Activated CD4-positive, alpha-beta memory T cell treated with anti-CD3 and anti-CD28 coated beads for 36 hours (primary cell): ENCODE measurements at places on chromosomes 5 and 9. TPM values are rescaled to one million over a fixed set of nuclear protein-coding genes. Genes with fewer than 3 reads are reported as not detected.

Gene FOXD4L6
- total RNA-seq, result not detected

Gene ABLIM3
- total RNA-seq, result 0.24 TPM

Gene MCIDAS
- not detected for total RNA-seq

Gene FAM221B
- not detected for total RNA-seq

Gene KCNV2
- not detected for total RNA-seq

Gene OR1L8
- not detected for total RNA-seq

Gene ANGPTL2
- total RNA-seq, result not detected

DNA sequence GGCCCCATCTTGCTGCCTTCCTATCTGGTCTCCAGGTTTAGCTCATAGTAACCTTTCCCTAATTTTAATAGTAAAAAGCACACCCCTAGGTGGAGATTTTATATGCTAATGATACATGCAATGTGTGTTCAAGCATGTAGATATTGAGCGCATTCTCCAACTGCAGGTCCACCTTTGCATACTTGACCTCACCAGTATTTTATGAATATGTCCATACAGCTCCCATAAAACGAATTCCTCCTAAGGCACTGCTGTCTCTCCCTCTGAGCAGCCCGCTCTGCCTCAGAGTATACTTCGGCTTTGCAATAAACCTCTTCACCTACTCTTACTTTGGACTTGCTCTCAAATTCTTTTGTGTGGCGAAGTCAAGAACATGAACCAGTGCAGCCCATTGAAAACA lies 153.3 kb downstream of the RAB3C start:
- no peak overlapping the region for H3K4me3 ChIP-seq
- H3K4me1 ChIP-seq, result no peaks in the 10 kb centered on the region
- H3K27ac ChIP-seq, result no peak overlapping the region
- H3K27me3 ChIP-seq, result peaks cover 4% of the 10 kb centered on the region

DNA sequence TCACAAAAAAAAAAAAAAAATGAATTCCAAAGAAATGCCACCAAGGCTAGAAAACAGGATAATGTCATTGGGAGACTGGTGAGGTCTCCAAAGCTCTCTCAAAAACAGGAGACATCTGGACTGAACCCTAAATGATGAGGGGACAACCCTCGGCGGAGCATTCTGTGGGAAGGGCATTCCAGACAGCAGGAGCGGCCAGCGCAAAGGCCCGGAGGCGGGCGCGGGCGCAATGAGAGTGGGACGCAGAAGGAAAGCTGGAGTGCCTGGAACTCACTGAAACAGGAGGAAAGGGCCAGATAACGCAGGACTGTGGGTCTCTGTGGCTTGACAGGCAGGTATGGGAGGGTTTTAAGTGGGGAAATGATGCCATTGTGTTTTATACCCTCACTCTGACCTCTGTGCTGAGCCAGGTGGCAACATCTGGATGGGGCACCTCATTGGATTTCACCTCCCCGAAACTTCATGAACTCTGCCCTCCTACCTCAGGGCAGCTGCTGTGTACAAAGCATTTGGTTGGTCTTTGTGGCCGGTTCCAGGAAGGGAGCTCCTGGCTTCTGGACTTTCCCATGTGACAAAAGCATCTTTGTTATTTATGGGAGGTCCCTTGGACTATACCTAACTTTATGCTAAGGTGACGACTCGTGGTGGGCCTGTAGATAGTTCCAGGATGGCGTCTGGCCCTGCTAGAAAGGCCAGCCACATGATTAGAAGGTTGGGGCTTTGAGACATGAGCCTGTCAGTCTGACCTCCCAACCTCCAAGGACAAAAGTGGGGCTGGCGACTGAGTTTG lies 11.5 kb upstream of the MAPK9 start:
- no peak overlapping the region for H3K27ac ChIP-seq
- H3K27me3 ChIP-seq, result peaks cover 3% of the 10 kb centered on the region
- no peak overlapping the region for H3K4me3 ChIP-seq
- no peaks in the 10 kb centered on the region for H3K4me1 ChIP-seq
- no peaks in the 10 kb centered on the region for H3K36me3 ChIP-seq
- no peak for DNase-seq

- no peaks in the 10 kb centered on the region for H3K4me1 ChIP-seq
- no peak for DNase-seq
- no peak overlapping the region for H3K4me3 ChIP-seq
- peaks cover 7% of the 10 kb centered on the region for H3K36me3 ChIP-seq
These were observed 227.7 kb downstream of the RFK start for GRCh38 chr9:76166526-76166925.

GRCh38 chr5:7638456-7638855 lies 212.5 kb downstream of the CFAP90 start:
- no peak for DNase-seq
- no peak overlapping the region for H3K4me3 ChIP-seq
- no peaks in the 10 kb centered on the region for H3K27me3 ChIP-seq
- no peaks in the 10 kb centered on the region for H3K4me1 ChIP-seq
- H3K27ac ChIP-seq, result no peak overlapping the region

- H3K4me3 ChIP-seq, result peak overlapping the region; percentile 91
- no peaks in the 10 kb centered on the region for H3K27me3 ChIP-seq
- DNase-seq, result peak; percentile 50
- H3K27ac ChIP-seq, result peak overlapping the region; percentile 98
- H3K36me3 ChIP-seq, result peaks cover 10% of the 10 kb centered on the region
- peaks cover 36% of the 10 kb centered on the region for H3K4me1 ChIP-seq
These were observed 5.2 kb upstream of the ST6GALNAC6 start for GRCh38 chr9:127904561-127905003.

DNA sequence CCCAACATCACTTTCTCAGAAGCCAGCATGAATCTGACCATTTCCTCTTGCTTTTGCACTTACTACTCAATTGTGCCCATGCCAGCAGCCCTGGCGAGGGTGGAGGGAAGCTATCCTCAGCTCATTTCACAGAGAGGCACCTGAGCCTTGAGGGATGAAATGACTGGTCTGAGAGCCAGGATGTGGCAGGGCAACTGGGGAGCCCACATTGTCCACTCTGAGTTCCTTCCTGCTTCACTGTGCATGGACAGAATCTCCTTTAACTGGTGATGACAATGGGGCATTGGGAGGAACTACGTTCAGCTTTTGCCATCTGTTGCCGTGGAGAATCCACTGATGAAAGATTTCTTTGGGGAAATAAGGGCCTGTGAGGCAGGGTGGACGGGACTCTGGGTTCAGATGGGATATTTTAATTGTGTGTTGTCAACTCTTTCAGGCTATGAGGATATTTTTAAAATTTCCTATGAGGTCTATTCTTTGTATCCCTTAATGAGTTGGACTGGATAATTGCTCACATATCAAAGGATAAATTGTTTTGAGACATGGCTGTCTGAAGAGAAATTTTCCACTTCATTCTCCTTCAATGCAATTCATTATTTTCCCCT lies 78.3 kb downstream of the TNC start:
- H3K4me1 ChIP-seq, result peaks cover 47% of the 10 kb centered on the region
- peaks cover 1% of the 10 kb centered on the region for H3K27me3 ChIP-seq
- H3K27ac ChIP-seq, result no peak overlapping the region
- no peaks in the 10 kb centered on the region for H3K36me3 ChIP-seq
- no peak overlapping the region for H3K4me3 ChIP-seq

DNA sequence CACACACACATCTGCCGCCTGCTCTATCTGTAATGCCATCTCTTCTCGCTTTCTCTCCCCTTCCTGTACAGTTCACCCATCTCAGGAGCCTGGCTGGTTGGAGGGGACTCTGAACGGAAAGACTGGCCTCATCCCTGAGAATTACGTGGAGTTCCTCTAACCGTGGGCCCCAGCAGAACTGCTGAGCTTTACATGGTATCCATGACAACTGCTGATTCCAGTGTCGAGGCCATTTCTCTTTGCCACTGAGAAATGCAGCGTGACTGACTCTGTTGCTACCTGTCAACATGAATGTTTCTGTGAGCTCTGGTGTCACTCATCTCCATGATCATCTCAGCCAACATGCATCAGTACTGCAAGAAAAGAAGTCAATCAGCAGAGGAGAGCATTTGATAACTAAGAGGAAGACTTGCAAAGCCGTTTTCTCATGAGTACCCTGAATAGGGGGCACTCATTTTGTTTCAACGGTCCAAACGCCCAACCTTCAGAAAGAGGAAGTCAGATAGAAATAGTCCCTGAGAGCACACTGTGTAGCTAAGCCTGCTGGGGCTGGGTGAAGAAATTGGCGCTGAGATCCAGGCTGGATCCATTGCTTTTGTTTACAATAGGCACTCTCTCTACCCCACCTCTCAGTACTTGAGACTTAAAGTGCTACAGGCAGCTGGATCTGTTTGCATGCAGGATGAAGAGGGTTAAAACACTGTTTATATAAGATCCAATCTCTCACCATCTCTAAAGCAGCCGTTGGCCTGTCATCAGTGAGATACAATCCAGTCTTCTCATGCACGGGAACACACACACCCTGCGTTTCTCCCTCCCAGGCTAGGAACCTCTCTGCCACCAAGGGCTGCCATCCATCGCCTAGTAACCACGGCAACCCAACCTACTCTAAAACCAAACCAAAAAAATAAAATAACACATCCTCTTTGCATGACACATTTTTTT lies 180.9 kb downstream of the NR3C1 start:
- H3K4me1 ChIP-seq, result peaks cover 51% of the 10 kb centered on the region
- peak; percentile 75 for DNase-seq
- H3K27me3 ChIP-seq, result no peaks in the 10 kb centered on the region
- H3K27ac ChIP-seq, result peak overlapping the region; percentile 69
- peak overlapping the region; percentile 11 for H3K4me3 ChIP-seq

DNA sequence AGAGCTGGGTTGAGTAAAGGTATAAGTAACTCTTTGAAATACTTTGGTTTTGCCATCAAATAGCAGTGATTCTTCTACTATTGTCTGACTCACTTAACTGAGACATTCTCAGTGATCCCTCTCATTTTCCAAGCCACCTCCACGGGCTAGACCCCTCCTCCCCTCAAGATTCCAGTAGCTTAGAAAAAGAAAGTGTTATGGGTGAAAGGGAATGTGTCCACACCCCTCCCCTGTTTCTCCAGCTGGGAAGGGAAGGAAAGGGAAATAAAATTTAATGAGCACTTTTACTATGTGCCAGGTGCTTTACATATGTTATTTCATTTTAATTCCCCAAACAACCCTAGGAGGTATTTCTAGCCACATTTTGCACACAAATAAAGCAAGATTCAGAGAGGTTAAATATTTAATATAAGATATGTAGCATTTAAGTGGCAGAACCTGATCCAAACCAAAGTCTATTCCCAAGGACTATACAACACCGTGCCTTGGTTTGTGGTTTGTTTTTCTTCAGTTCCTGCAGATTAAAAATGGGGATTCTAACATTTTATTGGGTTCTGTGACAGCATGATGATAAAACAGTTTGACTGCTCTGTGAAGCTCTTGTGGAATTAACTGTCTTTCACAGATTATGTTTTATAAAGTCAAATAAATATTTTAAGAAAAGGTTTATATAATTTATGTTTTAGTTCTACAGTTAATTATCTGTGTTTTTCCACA lies 135.9 kb downstream of the ZSWIM6 start:
- peaks cover 17% of the 10 kb centered on the region for H3K4me1 ChIP-seq
- H3K27ac ChIP-seq, result no peak overlapping the region
- H3K27me3 ChIP-seq, result no peaks in the 10 kb centered on the region
- peaks cover 5% of the 10 kb centered on the region for H3K36me3 ChIP-seq
- no peak overlapping the region for H3K4me3 ChIP-seq

GRCh38 chr5:180959661-180960060 lies 29.0 kb upstream of the BTNL3 start:
- no peak overlapping the region for H3K4me3 ChIP-seq
- H3K36me3 ChIP-seq, result no peaks in the 10 kb centered on the region
- H3K27me3 ChIP-seq, result peaks cover 4% of the 10 kb centered on the region
- peaks cover 11% of the 10 kb centered on the region for H3K4me1 ChIP-seq
- H3K27ac ChIP-seq, result no peak overlapping the region

DNA sequence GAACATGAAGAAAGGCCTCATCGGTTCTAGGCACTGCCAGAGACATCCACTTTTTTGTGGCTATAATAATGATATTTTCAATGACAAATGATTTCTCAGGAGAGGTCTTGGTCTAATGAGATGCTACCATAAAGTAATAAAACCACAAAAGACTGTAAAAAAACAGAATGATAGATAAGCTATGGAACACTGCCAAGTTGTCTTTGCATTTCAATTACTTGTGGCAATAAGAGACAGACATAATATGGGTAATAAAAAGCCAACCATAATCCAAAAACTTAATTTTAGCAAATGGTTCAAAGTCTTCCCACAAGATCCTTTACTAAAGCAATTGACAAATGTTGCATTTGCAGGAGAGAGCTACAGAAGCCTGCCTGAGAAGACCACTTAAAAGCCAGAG lies 292.5 kb downstream of the ATPSCKMT start:
- H3K4me3 ChIP-seq, result no peak overlapping the region
- no peaks in the 10 kb centered on the region for H3K36me3 ChIP-seq
- no peaks in the 10 kb centered on the region for H3K27me3 ChIP-seq
- no peak for DNase-seq
- no peak overlapping the region for H3K27ac ChIP-seq
- H3K4me1 ChIP-seq, result no peaks in the 10 kb centered on the region

DNA sequence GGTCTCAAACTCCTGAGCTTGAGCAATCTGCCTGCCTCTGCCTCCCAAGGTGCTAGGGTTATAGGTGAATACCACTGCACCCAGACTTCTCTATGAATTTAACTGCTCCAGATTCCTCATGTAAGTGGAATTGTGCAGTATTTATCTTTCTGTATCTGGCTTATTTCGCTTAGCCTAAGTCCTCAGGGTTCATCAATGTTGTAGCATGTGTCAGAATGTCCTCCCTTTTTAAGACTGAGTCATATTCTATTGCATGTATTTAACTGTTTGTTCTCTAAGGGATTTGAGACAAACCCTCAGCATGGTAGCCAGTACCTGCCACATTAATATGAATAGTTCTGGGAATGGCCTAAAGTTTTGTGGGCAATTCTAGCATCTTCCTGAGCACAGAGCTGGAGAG lies 53.9 kb upstream of the TUT7 start:
- no peak overlapping the region for H3K27ac ChIP-seq
- no peaks in the 10 kb centered on the region for H3K36me3 ChIP-seq
- H3K4me3 ChIP-seq, result no peak overlapping the region
- H3K4me1 ChIP-seq, result peaks cover 20% of the 10 kb centered on the region
- H3K27me3 ChIP-seq, result peaks cover 21% of the 10 kb centered on the region
- DNase-seq, result no peak

GRCh38 chr9:135046739-135047350 lies 40.6 kb upstream of the OLFM1 start:
- DNase-seq, result no peak
- peaks cover 14% of the 10 kb centered on the region for H3K27me3 ChIP-seq
- no peaks in the 10 kb centered on the region for H3K4me1 ChIP-seq
- no peak overlapping the region for H3K4me3 ChIP-seq

- no peak for DNase-seq
- H3K36me3 ChIP-seq, result no peaks in the 10 kb centered on the region
- H3K27me3 ChIP-seq, result no peaks in the 10 kb centered on the region
- no peaks in the 10 kb centered on the region for H3K4me1 ChIP-seq
- no peak overlapping the region for H3K4me3 ChIP-seq
These were observed 316.8 kb downstream of the CETN3 start for GRCh38 chr5:90092734-90093133.

GRCh38 chr9:90547896-90548295 lies 94.7 kb downstream of the DIRAS2 start:
- H3K27ac ChIP-seq, result no peak overlapping the region
- no peak for DNase-seq
- H3K36me3 ChIP-seq, result no peaks in the 10 kb centered on the region
- peaks cover 3% of the 10 kb centered on the region for H3K27me3 ChIP-seq
